ENCODE measurements at places on chromosomes 7 and 10. TPM values are rescaled to one million over a fixed set of nuclear protein-coding genes. Genes with fewer than 3 reads are reported as not detected.

DNA sequence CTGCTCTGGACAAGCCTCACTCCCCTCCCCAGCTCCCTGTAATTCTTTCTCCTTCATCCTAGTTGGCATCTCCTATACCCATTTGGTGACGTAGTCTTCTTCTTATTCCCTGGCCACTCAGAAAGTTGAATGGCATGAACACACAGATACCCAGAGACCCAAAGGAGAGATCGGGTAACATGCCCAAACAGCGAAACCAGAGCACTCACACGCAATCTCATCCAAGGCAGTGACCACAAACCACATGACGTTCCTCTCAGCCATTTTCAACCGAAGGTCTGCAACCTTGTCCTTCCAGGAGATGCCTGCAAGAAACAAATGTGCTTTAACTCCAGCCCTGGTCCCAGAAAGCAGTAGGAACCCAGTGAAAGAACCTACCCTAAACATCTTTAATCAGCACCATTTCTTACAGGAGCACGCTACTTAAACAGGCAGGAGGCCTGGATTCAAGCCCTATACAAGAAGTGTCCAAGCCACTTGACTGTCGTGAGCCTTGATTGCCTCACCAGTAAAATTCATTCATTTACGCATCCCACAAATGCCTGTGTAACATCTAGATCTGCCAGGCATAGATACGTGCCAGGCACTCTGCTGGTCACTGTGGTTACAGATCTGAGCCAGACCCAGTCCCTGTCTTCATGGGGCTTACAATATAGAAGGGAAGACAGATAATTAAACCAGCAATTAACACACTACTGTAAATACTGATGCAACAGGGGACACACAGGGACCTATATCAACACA, 37.1 kb downstream of the XPNPEP1 start:
- no peak for DNase-seq

GRCh38 chr10:34548466-34548865, 266.6 kb downstream of the PARD3 start:
- no peak for DNase-seq

Gene ZNF680
- total RNA-seq: 18.0 TPM

Gene VPS37D
- total RNA-seq: 10.0 TPM

Gene MRLN
- total RNA-seq: not detected

- DNase-seq: no peak
Measured at GRCh38 chr7:29142021-29142727, 4.2 kb downstream of the CPVL start.

Gene MKX
- total RNA-seq: not detected

Gene CDHR3
- total RNA-seq: 5.4 TPM

DNA sequence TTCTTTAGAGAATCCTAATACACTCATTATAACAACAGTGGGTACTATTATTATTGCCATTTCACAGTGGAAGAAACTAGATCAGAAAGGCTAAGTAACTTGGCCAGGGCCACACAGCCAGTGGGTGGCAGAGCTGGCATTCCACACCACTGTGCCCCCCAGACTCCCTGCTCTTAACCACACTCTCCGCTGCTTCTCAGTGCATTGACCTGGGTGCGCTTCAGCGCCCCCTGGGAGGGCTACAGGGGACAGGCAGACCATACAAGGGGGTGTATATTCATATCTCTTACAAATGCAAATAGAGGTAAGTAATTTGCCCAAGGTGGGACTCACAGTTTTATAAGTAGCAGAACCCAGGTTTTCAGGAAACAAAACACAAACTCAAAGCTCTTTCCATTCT, 77.0 kb upstream of the NMT2 start:
- no peak for DNase-seq

DNA sequence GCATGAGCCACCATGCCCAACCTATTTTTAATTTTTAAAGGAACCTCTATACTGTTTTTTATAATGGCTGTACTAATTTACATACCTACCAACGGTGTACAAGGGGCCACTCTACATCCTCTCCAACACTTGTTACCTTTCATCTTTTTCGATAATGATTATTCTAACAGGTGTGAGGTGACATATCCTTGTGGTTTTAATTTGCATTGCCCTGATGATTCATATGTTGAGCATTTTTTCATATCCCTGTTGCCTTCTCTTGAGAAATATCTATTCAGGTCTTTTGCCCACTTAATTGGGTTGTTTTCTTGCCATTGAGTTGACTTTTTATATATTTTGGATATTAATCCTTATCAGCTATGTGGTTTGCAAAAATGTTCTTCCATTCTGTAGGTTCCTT, 167.0 kb downstream of the CTTNBP2 start:
- DNase-seq: no peak

Gene SPDYE9
- total RNA-seq: not detected

DNA sequence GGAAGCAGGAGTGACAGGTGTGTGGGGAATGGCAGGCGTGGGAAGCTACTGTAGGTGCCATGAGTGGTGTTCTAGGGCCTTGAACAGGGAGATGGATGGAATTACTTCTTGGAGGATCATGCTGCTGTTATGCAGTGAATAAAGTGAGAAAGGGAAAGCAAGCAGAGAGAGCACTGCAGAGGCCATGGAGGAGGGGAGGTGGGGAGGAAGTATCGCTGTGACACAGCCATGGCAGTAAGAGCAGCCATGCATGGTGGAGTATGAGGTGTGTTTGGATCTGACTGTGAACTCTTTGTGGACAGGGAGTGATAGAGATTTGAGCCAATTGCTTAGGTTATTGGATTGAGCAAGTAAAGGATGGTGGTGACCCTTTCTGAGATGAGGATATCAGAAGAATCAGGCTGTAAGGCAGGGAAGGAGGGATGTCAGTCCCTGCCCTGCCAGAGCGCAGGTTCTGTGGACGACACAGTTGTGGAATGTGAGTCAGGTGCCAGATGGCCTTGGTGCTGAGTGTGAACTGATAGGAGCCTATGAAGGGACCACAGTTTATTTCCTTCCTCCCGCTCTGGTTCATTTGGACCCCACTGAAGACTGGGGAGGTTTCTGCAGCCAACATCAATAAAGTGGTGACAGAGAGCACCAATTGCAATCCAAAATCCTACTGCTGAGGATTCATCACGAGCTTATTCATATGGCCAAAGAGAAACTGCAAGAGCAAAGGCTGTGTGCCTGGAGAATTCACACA, 105.5 kb upstream of the TMEM72 start:
- DNase-seq: no peak

DNA sequence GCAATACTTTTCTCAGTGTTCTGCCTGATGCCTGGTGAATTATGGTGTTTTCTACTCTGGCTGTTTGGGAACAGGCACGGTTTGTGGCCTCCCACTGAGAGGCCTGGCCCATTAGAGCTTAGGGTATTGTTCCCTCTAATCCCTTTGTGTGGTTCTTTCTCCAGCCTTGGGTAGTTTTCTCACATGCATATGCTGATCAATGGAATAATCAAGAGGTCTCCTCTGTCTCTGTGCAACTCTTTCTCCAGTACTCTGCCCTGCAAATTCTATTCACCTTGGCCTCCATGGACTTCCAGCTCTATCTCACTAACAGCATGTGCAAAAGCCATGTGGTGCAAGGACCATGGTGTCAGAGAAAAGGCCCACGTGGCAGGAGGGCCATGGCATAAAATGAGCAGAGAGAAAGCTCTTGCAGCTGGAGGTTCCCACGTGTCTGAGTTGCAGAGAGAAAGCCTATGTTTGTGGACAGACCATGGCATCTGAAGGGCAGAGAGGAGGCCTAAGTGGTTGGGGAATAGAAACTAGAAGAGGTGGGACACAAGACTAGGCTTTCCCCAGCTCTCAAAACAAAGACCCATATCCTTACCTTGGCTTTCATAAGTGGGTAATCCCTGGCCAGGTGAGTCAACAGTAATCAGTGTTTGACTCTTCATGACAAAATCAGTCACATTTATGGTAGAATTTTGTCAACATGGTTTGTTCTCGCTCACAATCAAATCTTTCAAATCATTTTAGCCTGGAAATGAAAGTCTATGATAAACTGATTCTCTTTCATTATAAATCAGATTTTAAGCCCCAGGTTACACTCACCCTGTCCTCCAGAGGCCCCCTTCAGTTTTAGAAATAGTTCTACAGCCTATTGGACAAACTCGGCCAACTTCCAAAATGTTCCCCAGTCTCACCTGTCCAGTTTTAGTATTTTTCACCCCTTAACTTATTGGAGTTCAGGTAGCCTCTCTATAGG, 17.3 kb downstream of the OPALIN start:
- DNase-seq: no peak

Gene ITIH5
- not detected for total RNA-seq

Gene CUZD1
- not detected for total RNA-seq

GRCh38 chr7:103766660-103767059, 222.8 kb downstream of the RELN start:
- no peak for DNase-seq

DNA sequence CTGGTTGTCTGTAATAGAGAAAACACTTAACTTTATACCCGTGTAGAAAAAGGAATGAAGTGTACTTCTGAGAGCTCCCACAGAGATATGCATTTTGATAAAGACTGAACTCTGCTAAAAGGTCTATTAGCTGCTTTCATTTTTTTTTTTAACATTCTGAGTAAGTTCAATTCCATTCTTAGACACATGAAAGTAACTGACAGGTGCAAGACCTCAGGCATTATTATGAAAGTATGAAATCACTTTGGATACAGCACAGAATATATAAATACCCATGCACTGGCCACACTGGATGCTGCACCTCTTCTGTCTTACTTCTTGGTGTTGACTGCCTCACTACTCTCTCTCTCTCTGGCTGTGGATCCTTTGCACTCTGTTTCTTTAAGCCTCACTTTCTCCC, 46.2 kb downstream of the VWDE start:
- no peak for DNase-seq

Gene SPDYE2B
- total RNA-seq: not detected

DNA sequence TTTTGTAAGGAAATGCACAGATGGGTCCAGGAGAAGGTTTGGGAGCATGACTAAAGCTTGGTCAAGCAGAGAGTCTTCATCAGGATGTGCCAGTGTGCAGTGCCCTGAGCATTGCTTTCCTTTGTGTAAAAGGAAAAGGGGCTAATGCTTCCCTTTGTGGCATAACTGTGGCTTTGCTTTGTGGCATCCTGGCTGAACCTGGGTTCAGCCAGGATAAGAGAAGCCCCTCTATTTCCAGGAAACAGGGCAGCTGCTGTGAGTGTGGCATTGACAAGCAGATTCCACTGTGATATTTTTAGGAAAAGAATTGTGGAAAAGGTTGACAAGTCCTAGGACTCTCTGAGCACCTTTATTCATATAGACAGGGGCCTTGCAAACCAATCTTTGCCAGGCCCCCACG, 193.4 kb upstream of the CXCL12 start:
- no peak for DNase-seq

Gene C10orf53
- total RNA-seq: not detected

Gene GSTO2
- 0.58 TPM for total RNA-seq

DNA sequence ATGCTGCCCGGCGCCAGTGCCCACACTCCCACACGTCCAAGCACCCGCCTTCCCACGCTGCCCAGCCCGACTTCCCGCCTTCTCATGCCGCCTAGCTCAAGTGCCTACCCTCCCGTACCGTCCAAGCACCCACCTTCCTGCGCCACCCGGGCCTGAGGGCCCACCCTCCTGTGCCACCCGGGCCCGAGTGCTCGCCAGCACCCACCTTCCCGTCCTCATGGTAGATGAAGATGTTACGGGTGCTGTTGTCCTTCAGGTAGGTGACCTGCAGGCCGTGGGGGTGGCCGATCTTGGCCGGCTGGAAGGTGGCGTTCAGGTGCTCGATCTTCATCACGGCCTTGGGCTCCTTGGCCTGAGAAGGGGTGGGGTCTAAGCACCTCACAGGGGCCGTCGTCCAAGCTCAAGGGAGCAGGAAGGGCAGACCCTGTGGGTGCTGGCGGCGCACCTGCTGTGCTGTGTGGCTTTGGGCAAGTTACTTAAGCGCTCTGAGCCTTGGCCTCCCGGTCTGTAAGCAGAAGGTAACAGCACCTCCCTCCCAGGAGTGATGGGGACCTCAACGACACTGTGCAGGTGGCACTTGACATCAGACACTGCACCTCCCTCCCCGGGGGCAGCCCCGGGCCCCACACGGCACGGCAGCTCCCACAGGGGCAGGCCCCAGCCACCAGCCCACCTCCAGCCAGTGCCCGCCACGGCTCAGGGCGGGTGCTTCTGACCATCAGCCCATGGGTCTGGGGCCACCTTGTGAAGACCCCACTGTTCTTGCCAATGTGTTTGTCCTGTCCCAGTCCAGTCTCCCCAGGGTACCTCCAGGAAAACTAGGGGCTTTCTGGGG, 27.8 kb downstream of the GET4 start:
- DNase-seq: no peak

All from neural crest cell (in vitro differentiated cells).